ENCODE measurements at places on chromosomes 7 and 10.

- no peak for DNase-seq
These were observed 47.6 kb downstream of the STEAP1B start for GRCh38 chr7:22452142-22452959.

DNA sequence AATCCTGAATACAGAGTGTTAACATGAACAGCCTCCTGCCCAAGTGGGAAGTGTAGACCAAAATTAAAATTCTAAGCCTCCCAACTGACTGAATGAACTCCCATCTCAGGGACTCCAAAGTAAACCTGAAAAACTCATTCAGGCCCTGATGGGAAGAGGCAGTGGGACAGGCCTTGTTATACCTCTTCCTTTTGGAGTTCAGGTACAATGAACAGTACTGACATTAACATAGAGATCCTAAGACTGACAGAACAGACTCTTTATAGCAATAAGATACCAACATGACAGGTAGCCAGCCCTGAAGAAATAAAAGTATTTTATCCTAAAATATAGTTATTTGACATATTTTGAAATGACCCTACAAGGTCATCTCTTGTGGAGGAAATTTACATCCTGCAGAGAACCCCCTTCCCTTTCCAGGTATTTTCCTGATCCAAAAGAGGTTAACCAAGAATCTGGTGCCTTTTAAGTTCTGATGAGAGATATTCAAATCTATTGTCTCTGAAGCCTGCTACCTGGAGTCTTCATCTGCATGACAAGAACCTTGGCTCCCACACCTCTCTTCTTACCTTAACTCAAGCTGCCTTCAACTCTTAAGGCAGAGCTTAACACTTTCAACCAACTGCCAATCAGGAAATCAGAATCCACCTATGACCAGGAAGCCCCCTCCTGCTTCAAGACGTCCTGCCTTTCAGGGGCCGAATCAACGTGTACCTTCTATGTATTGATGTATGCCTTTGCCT is 103.3 kb upstream of the PFKP start:
- no peak for DNase-seq

DNA sequence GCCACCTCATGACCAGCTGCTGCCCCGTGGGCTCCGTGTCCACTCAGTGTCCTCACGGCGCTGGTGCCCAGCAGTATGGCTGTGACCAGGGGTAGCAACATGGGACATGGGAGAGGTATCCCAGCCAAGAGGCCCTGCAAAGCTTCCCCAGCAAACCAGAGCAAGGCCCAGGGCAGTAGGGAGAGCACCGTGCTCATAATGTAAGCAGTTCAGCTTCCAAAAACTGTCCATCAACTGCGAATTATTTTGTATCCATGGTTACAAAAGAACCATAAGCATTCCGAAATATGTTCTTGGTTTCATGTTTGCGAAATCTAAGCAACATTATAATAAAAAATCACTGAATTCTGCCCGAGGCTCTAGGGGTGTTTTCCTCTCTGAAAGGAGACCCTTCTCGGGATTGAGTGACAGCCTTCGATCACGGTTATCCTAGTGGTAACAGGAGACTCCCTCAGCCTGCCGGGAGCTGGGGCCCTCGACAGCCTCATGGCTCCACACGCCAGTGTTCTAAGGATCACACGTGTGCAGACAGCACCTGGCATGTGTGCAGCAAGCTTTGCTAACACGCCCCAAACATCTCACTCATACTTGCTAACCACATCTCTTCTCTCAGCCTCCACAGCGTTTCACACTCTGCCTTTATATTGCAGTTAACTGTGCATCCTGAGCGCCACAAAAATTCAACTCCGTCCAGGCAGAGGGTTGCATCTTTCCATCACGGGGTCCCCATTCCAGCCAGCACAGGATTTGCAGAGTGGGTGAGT is 117.6 kb downstream of the DIP2C start:
- no peak for DNase-seq

GRCh38 chr7:124275411-124275810 is 242.5 kb upstream of the TMEM229A start:
- DNase-seq, result no peak

GRCh38 chr10:126597211-126597610 is 73.3 kb downstream of the C10orf90 start:
- no peak for DNase-seq

DNA sequence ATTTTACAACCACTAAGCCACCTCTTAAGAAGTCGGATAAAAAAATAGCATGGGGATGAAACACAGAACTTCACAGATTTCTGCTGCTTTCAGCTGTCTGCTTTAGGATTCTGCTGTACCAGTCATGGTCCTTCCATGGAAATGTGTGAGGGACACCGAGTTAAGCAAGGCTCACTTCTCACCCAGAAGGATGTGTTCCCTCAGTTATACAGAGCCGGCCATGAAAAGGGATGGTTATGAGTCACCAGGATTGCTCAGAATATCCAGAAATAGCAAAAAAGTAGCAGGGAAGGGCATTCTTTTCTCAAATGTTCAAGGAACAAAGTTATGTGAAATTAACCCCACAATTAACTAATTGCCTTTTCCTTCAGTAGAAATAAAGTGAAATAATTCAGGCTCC is 124.4 kb downstream of the AMPH start:
- DNase-seq, result no peak

DNA sequence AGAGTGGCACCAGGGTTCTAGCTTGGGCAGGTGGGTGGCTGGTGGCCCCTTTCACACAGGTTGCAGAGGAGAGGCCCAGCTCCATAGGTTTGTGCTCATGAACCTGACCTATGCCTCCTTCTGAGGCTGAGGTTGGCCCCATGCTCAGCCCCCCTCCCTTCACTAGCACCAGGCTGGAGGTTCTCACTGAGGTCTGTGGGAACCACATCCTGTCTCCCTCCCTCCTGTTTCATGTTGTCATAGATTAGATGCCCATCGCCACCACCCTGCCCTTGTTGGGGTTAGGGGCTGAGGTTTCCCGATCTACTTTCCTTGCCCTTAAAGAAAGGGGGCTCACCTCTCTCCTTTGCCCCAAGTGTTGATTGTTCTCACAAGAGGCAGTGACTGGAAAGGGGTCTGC is 14.7 kb downstream of the NEUROG3 start:
- DNase-seq, result no peak

- no peak for DNase-seq
These were observed 4.6 kb upstream of the MYH16 start for GRCh38 chr7:99267841-99268576.

DNA sequence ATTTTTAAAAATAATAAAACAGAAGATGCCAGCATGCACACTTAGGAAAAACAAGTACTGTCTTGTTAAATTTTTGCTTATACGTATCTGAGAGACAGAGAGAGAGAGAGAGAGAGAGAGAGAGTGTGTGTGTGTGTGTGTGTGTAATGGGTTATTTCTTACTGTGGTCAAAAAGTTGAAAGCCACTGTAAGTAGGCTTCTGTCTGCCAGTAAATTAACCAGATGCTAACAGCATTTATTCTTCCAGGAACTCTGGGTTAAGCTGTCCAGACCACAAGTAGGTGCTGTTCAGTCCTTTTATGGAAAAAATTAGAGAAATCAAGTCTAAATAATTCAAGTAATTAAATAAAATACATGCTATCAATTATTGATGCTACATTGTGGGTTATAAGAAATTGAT is 39.7 kb downstream of the RNF32 start:
- no peak for DNase-seq

DNA sequence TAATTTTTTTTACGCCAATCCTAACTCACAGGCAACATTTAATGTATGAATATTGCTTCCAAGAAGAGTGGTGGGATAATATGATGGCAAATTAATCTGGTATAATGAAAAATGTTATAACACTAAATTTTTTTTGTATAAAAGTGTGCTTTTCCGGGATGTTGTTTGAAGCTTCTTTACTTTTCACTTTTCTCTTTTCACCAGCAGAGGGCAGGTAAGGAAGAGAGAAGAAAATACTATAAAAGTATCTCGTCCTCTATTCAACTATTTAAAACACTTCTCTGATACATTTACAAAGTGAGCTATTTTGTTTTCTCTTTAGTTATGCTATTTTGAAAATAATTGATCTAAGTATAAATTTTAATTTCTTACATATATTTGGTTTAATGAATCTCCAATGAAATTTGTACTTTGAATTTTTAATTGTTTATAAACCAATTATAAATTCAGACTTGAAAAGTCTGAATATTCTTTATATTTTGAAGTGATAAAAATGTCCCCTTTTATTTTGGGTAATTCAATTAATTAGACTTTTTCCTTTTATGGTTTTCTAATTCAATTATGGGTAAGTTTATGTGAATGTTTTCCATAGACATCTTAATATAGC is 20.7 kb upstream of the CFTR start:
- no peak for DNase-seq

- DNase-seq, result no peak
These were observed 40.3 kb downstream of the VIPR2 start for GRCh38 chr7:159104188-159104920.

DNA sequence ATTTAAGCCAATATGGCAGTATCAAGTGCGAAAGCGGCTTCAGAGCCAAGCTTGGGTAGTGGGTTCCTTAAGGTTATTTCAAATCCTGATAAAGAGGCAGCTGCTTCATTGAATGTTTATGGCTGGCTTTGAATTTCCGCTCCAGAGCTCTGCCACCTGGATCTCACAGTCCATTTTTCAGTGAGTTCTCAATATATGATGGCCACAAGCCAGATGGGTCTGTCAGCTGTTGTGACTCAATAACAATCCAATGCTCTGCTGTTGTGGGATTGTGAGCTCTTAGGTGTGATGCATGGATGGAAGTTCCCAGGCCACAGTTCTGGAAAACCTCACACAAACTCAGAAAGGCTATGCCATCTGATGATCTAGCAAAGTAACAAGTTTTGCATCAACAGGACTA is 743.8 kb upstream of the LRRN3 start:
- DNase-seq, result peak; percentile 17

GRCh38 chr10:87589645-87590051 is 70.0 kb upstream of the PAPSS2 start:
- no peak for DNase-seq

GRCh38 chr7:149791-150636 is 42.4 kb upstream of the FAM20C start:
- DNase-seq, result no peak

GRCh38 chr7:133051066-133051465 is 30.8 kb downstream of the CHCHD3 start:
- DNase-seq, result no peak

GRCh38 chr10:130401860-130402765 is 265.9 kb downstream of the GLRX3 start:
- DNase-seq, result no peak

DNA sequence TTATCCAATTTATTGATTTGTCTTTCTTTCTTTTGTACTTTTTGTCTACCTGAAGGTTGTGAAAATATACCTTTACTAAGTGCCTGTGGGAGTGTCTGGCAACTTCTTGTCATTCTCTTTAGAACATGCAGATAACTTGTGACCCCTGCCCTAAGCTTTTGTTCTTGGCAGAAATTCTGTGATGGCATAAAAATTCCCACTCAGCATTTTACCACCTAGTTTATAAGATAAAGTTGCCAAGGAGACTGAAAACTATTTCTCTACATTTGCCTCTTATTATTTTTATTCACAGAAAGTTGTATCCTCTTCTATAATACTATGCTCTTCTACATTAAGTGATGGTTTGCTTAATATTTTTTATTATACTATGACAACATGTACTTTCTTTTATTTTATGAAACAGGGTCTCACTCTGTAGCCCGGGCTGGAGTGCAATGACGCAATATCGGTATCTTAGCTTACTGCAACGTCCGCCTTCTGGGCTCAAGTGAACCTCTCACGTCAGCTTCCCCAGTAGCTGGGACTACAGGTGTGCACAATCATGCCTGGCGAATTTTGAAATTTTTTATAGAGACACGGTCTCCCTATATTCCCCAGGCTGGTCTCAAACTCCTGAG is 683.5 kb downstream of the ANKRD7 start:
- no peak for DNase-seq

DNA sequence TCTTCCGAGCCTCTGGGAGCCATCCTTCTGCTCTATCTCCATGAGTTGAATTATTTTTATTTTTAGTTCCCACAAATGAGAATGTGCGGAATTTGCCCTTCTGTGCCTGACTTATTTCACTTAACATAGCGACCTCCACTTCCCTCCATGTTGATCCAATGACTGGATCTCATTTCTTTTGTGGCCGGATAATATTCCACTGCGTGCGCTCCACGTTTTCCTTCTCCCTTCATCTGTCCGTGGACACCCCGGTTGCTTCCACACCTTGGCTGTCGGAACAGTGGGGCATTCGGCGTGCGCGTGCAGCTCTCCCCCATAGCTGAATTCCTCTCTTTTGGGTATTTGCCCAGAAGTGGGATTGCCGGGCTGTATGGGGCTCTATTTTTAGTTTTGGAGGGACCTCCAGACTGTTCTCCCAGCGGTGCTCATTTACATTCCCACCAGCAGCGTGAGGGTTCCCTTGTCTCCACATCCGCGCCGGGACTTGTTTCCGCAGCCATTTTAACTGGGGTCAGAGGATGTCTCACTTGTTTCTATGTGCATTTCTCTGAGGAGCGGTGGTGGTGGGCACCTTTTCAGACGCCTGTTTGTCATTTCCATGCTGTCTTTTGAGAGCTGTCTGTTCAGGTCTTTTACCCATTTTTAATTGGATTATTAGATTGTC is 51.0 kb upstream of the SUN1 start:
- no peak for DNase-seq

GRCh38 chr7:141652691-141653090 is 49.3 kb downstream of the DENND11 start:
- DNase-seq, result no peak

All from NCI-H2081 (cell line).